Naive B cell (primary cell): ENCODE measurements at places on chromosomes 2 and 18. TPM values are rescaled to one million over a fixed set of nuclear protein-coding genes. Genes with fewer than 3 reads are reported as not detected.

DNA sequence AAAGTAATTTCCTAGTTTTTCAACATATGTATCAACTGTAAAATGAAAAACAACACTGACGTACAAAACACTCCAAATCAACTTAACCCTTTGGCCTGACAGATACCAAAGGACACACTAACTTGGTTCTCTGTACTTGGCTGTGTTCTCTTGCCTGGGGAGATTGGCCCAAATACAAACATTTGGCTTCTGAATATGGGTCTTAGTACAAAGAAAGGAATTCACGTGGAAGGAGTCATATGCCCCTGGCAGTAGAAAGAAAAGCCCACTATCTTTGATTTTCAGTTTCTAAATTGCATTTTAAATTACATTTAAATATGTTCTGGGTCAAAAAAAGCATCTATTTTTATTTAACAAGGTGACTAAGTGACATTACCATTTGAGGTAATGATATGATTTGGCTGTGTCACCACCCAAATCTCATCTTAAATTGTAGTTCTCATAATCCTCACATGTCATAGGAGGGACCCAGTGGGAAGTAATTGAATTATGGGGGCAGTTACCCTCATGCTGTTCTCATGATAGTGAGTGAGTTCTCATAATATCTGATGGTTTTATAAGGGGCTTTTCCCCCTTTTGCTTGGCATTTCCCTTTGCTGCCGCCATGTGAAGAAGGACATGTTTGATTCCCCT lies 153.6 kb upstream of the CCDC195 start:
- no peak overlapping the region for H3K27ac ChIP-seq
- no peaks in the 10 kb centered on the region for H3K27me3 ChIP-seq
- H3K4me3 ChIP-seq: no peak overlapping the region
- no peak for DNase-seq
- H3K4me1 ChIP-seq: peaks cover 15% of the 10 kb centered on the region

DNA sequence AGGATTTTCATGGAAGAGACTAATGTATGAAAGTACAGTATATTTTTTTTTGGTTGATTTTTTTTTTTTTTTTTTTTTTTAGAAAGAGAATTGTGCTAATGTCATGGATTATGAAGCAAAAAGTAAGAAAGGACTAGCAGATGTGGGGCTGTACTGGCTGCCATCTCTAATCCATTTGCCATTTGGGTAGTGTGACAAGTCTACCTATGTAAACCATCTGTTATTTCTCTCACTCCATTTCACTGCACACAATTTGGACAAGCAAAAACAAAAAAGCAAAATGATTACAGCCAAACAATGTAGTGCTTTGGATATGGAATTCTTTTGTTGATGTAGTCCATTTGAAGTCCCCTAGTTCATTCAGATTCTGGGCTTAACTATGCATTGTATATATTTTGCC lies 1355.4 kb downstream of the LRP1B start:
- DNase-seq: no peak
- H3K27me3 ChIP-seq: no peaks in the 10 kb centered on the region
- no peak overlapping the region for H3K4me3 ChIP-seq
- H3K4me1 ChIP-seq: peaks cover 9% of the 10 kb centered on the region
- no peak overlapping the region for H3K27ac ChIP-seq

Gene TMEFF2
- not detected for polyA plus RNA-seq

- H3K27me3 ChIP-seq: peaks cover 64% of the 10 kb centered on the region
- H3K27ac ChIP-seq: no peak overlapping the region
- no peaks in the 10 kb centered on the region for H3K36me3 ChIP-seq
- DNase-seq: no peak
- H3K4me3 ChIP-seq: no peak overlapping the region
Measured at GRCh38 chr18:78986018-78986481, 6.4 kb downstream of the SALL3 start.
